Fibroblast of lung (primary cell): ENCODE measurements at places on chromosomes 7 and 10. TPM values are rescaled to one million over a fixed set of nuclear protein-coding genes. Genes with fewer than 3 reads are reported as not detected.

DNA sequence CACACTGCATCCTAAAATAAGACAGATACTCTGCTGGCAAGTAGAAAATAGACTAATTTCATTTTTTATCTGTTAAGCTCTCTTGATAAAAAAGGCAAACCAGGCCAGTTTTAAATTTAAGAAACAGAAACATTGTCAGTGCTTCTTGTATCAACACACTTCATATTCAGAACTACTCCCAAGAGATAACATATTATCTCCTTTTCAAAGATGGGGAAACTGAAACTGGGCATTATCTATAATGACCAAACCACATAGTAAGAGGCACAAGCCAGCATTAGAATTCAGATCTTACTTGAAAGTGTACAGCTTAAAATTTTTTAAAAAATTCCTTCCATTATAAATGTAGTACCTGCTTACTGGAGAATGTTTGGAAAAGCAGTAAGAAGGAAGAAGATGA, 14.7 kb downstream of the SRI start:
- no peaks in the 10 kb centered on the region for H3K27me3 ChIP-seq
- DNase-seq = no peak
- no peak overlapping the region for H3K4me3 ChIP-seq
- no peak overlapping the region for H3K27ac ChIP-seq

DNA sequence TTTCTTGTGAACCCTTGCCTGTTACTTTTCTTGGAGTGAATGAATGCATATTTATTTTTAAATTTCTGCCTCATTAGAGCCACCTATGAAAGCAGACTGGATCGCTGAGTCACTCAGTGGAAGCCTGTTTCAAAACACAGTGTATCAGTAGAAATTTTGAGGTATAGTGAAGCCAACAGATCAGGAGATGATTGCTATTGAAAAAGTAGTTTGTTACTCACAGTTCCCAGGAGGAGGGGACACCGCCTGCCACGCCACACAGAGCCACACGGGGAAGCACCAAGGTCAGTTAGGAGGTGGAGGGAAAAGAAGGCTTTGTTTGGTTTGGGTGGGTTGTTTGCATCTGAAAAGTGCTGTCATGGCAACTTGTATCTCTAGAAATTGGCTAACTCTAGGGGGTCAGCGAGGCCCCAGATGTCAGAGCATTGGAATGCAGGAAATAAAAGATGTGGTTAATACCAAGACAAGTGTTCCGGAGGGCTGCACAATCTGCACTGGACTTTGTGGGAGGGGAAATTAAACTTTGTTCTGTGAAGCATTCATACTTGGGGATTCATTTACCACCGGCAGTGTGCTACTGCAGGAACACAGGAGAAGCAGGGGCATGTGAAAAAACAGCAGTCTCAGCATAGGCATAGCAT, 106.4 kb upstream of the SDK1 start:
- peaks cover 2% of the 10 kb centered on the region for H3K4me1 ChIP-seq
- H3K27me3 ChIP-seq = no peaks in the 10 kb centered on the region
- DNase-seq = peak; percentile 96
- no peaks in the 10 kb centered on the region for H3K36me3 ChIP-seq

- H3K27me3 ChIP-seq = no peaks in the 10 kb centered on the region
- H3K4me3 ChIP-seq = no peak overlapping the region
- no peaks in the 10 kb centered on the region for H3K36me3 ChIP-seq
- H3K4me1 ChIP-seq = no peaks in the 10 kb centered on the region
- no peak overlapping the region for H3K27ac ChIP-seq
These were observed 219.4 kb downstream of the SEMA3E start for GRCh38 chr7:83429493-83429892.

DNA sequence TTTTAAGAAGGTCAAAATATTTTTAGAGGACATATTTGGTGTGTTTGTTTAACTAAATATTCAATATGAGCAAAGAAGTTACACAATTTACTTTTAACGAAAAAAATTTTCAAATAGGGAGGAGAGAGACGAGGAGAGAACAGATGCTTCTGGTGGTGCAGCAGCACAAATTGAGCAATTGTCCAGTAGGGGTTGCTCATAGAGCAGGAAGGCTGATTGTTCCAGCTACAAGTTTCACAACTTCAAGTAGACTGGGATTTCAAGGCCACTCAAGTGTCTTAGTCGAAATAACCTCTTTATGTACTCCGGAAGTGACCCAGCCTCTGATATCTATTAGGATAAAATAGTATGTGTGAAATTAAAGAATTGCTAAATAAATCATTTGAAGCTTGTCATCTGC, 197.9 kb downstream of the HDAC9 start:
- no peak overlapping the region for H3K27ac ChIP-seq
- no peak overlapping the region for H3K4me3 ChIP-seq
- no peaks in the 10 kb centered on the region for H3K27me3 ChIP-seq
- DNase-seq = peak; percentile 73
- no peaks in the 10 kb centered on the region for H3K4me1 ChIP-seq

GRCh38 chr7:126658684-126659083, 594.1 kb downstream of the GRM8 start:
- no peaks in the 10 kb centered on the region for H3K27me3 ChIP-seq
- H3K4me1 ChIP-seq = no peaks in the 10 kb centered on the region
- H3K27ac ChIP-seq = no peak overlapping the region
- H3K4me3 ChIP-seq = no peak overlapping the region

NAT16 gene
- not detected in 2 replicates for total RNA-seq

DNA sequence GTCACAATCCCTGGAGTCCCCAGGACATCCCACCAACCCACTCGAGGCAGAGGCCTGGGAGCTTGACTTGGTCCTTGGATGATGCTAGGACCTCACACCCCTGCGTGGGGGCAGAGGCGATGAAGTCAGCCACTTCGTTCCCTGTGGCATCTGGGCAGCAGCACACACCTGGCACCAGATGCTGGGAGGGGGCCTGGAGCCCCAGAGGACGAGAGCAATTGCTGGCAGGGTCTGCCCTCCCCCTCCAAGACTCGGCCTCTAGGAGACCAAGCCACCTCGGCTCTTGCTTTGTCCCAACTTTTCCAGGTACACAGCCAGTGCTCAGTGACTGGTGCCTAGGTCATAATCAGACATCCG, 39.1 kb downstream of the DPYSL4 start:
- DNase-seq = no peak
- no peaks in the 10 kb centered on the region for H3K27me3 ChIP-seq
- H3K36me3 ChIP-seq = no peaks in the 10 kb centered on the region
- no peak overlapping the region for H3K27ac ChIP-seq

MMRN2 gene
- total RNA-seq = 0.77 and 2.1 TPM in 2 replicates

RELN gene
- total RNA-seq = 0.33 and 1.8 TPM in 2 replicates
